ENCODE measurements at places on chromosomes 3 and 15.

GRCh38 chr3:60708191-60708975 lies 542.9 kb downstream of the FHIT start:
- no peak for DNase-seq

- DNase-seq, result no peak
Measured at GRCh38 chr3:71641674-71642073, 58.1 kb upstream of the FOXP1 start.

DNA sequence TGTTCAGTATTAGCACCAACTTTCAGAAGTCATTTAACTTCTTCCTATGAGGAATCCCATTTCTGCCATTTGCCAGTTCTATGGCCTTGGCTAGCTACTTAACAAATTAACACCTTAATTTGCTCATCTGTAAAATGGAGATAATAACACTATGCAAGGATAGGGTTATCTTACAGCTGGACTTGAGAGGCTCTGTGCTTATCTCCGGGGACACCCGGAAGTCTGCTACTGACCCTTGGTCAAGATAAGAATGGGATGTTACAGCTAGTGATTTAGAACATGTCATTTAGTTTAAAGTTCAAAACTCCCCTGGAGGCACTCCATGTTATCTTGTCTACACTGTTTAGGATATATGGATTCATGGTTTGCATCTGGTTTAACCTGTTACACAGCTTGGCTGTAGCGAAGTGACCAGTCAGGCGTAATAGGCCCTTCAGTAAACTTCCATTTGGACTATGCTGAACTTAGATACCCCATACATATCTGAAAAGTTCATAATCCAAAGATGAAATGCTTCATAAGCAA lies 156.0 kb upstream of the CD96 start:
- no peak for DNase-seq

- no peak for DNase-seq
Measured at GRCh38 chr3:97983933-97984491, 11.8 kb upstream of the RIOX2 start.

DNA sequence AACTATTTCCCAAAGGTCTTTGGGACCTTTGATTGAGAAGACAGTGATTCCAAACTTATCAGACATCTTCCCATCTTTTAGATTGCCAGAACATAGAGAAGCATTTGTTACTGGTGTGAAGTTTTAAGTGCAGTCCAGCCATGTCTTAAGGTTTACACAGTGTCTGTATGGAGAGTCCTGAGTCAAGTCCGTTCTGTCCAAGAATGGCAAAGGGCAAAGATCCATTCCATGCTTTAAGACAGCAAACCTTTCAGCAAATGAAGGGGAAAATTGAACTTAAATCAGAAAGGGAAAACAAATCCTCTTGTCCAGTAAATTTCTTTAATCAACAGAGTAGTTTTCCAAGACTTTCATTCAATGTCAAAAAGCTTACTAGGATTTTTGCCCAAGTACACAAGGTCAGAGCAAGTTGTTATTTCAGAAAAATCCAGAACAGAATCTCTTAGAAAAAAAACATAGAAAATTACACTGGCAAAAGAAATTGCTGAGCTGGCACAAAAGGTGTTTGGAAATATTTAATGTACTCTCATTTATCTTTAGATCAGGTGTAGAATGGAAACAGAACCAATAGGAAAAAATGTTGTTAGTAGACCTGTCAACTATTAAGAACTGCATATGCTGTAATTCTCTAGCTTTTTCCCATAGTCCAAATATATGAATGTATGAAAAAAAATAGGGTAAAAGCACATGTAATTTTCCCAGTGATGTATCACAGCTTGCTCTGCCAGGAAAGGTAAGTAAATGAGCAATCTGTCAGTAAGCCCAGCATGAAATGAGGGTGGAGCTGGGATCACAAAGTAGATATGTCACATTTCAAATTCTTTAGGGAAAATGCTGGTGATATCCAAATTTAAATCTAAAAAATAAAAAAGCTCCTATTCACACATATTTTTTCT lies 1099.9 kb downstream of the TUSC7 start:
- no peak for DNase-seq

GRCh38 chr3:99317201-99317600 lies 321.2 kb upstream of the COL8A1 start:
- no peak for DNase-seq

GRCh38 chr3:172276103-172276502 lies 172.2 kb downstream of the GHSR start:
- DNase-seq, result no peak

DNA sequence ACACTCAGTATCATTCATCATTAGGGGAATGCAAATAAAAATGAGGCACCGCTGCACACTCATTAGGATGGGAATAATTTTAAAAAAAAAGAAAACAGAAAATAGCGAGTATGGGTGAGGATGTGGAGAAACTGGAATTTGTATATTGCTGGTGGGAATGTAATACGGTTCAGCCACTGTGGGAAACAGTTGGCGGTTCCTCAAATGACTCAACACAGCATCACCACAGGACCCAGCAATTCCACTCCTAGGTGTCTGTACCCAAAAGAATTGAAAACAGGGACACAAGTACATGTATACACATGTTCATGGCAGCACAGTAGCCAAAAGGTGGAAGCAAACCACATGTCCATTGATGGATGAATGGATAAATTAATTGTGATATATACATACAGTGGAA lies 35.2 kb upstream of the RFTN1 start:
- peak; percentile 24 for DNase-seq

GRCh38 chr15:57890351-57890750 lies 175.2 kb downstream of the ALDH1A2 start:
- DNase-seq, result no peak

- DNase-seq, result no peak
Measured at GRCh38 chr15:75195122-75195765, 6.4 kb upstream of the C15orf39 start.

DNA sequence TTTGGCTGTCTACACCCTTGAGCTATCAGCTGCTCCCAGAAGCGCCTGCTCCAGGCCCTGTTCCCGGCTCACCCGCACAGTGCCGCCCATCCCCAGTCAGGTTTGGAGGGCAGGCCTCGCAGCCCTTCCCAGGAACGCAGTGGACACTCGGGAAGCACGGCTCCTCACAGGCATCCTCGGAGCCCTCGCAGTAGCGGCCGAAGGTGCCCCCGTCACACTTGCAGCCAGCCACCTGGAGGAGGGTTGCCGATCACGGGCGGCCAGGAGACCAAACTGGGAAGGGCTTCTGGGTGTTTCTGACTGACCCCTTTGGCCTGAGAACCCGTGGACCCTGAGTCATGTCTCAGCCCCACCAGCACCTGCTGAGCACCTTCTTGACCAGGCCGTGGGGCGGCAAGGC lies 33.4 kb downstream of the MUC20 start:
- DNase-seq, result no peak

GRCh38 chr3:64888840-64889392 lies 201.1 kb upstream of the ADAMTS9 start:
- no peak for DNase-seq

GRCh38 chr3:8359133-8359532 lies 142.5 kb upstream of the LMCD1 start:
- DNase-seq, result no peak

GRCh38 chr15:91578511-91578910 lies 275.0 kb upstream of the SLCO3A1 start:
- DNase-seq, result no peak

GRCh38 chr15:58766290-58766689 lies 4.8 kb upstream of the MINDY2 start:
- no peak for DNase-seq

GRCh38 chr15:42045211-42045615 lies 24.4 kb upstream of the PLA2G4E start:
- DNase-seq, result no peak

DNA sequence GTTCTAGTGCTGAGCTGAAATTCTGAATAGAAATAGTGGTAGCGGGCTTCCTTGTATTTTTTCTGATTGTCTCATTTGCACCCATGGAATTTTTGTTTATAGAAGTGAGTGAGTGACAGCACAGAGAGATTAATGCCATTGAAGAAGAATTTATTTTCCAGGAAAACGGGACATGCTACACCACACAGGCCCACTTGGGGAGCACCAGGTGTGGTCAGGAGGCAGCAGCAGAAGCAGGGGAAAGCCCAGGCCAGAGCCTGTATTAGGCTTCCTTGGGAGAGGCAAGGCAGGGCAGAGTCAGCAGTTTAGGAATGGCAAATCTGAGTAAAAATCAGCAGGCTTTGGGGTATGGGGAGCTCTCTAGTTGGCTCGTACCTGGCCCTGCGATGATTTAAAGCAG lies 88.4 kb upstream of the ATP11B start:
- no peak for DNase-seq

- DNase-seq, result no peak
Measured at GRCh38 chr3:49278548-49278947, 1.5 kb upstream of the C3orf62 start.

DNA sequence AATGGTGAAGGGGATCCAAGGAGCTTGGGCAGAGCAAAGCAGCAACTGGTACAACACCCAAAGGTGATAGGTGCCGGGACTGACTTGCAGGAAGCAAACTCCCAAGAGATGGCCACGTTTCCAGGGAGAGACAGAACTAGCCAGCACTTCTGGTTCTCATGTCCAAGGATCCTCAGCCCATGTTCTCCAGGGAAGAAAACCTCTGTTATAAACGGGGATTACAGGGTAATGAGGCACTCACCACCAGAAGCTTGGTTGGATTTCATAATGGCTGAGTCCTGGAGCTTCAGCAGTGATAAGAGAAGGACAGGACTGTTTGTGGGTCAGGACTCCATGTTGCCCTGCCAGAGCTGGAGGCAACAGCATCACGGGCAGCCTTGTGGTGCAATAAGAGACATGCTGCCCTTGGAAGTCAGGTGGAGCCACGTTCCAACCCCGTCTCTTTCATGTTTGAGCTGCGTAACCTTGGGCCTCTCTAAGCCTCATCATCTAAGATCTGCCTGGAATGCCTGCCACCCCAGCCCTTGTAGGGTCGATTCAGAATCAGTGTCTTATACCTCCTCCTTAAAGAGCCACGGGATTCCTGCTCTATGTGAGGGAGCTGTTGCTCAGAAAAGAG lies 181.0 kb downstream of the ABHD5 start:
- DNase-seq, result peak; percentile 82
